ENCODE measurements at places on chromosomes 6 and 20. TPM values are rescaled to one million over a fixed set of nuclear protein-coding genes. Genes with fewer than 3 reads are reported as not detected.

The NR2E1 gene
- total RNA-seq = not detected

The LINC00237 gene
- not detected for total RNA-seq

The TFAP2B gene
- not detected for total RNA-seq

The MOXD1 gene
- total RNA-seq = 3.8 TPM

The PLN gene
- 152 TPM for total RNA-seq

The SALL4 gene
- 0.20 TPM for total RNA-seq

The STMN3 gene
- total RNA-seq = 11.1 TPM

Measured in mucosa of gallbladder (tissue), 1 donor.